GF-D8 (cell line): ENCODE measurements at places on chromosomes 16 and 17.

- no peak for DNase-seq
These were observed 929 bp downstream of the SLC25A11 start for GRCh38 chr17:4938688-4939545.

- no peak for DNase-seq
These were observed 78.3 kb upstream of the TBX2 start for GRCh38 chr17:61321344-61321743.

- no peak for DNase-seq
These were observed 5.4 kb downstream of the LRRC75A start for GRCh38 chr17:16486373-16487250.

DNA sequence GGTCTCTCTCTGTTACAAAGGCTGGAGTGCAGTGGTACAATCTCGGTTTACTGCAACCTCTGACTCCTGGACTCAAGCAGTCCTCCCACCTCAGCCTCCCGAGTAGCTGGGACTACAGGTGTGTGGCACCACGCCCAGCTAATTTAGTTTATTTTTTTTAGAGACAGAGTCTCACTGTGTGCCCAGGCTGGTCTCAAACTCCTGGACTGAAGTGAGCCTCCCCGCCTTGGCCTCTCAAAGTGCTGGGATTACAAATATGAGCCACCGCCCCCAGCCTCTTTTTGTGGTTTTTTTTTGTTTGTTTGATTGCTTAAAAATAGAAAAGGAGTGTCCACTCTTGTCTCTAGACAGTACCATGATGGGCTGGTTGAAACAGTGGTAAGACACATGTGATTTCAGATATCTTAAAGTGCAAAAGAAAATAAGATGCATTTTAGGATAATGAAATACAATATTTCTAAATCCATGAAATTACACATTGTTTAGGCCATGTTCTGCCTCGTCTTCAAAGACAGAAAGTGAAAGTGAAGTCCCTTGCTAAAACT, 27.4 kb downstream of the KIAA0513 start:
- no peak for DNase-seq

DNA sequence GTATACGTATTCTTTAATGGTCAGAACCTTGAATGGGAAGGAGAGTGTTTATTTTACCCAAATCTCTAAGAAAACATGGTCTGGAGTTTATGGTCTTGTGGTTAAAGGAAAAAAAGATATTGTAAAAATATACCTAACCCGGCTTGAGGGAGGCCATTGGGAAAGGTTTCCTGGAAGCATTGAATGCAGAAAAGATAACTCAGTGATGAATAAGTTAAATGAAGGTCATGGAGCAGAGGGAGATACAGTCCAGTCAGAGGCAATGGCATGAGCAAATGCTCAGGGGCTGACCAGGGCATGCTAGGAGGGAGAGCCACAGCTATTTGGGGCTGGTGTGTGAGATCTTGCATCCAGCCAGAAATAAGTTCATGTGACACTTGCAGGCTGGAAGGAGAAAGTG, 430.4 kb upstream of the CDH5 start:
- no peak for DNase-seq

GRCh38 chr17:62937606-62938005, 28.4 kb upstream of the TANC2 start:
- DNase-seq = no peak

DNA sequence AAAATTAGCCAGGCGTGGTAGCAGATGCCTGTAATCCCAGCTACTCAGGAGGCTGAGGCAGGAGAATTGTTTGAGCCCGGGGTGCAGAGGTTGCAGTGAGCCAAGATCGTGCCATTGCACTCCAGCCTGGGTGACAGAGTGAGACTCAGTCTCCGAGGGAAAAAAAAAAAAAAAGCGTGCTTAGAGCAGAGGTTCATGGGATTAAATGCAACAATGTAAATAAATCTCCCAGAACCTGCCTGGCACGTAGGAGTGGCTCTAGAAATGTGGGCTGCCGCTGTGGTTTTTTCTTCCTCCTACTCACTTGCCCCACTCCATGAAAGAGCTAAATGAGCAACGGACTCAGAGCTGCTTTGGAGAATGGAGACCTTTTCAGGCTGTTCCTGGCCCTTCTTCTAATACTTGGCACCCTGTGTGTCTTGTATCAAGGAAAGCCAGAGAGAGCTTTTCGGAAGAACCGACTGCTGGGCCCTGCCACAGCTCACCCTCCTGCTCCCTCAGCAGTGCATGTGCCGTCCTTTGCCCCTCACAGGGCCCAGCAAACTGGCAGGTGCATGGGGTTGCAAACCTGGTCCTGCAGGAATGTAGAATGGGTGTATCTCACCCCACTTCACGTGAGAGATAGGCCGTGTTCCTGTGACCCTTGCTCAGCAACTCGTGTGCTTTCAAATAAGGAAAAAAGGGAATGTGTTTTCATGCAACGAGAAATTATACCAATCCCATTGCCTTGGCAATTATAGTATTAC, 52.0 kb downstream of the LDHD start:
- peak; percentile 94 for DNase-seq
